ENCODE measurements at places on chromosomes 12 and 14.

DNA sequence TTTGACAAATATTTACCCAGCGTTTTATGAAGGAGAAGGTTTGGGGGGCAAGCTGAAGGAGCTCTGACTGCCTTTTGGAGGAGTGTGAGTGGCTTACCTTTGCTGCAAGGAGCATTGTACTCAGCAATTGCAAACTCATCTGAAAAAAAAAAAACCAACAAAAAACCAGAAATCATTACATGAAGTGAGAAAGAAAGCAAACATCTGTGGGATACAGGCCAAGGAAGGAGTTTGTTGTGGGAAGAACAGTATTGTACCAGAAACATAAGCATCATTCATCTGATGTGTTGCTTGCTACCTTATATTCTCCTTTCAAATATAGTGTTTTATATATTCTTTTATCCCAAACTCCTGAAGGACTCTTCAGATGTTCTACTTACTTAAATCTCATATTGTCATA lies 47.6 kb downstream of the A2M start:
- DNase-seq, result no peak

- DNase-seq, result no peak
Observed at GRCh38 chr14:99194136-99194535, 77.9 kb downstream of the BCL11B start.

DNA sequence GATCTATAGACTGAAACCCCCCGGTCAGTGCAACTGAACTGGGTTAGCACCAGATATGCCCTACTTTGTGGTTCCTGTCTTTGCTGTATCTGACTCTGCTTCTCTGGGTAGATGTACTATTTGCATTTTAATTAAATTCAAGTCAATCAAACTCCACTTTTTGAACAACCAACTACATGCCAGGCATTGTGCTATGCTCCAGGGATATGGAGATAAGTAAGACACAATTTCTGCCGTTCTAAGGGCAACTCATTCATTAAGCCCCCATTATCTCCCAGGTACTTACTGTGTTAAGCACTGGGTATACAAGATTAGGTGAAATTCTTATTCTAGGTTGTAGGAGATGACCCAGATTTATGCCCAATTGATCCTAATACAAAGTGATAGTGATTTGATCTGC lies 62.7 kb upstream of the JDP2 start:
- no peak for DNase-seq

- peak; percentile 19 for DNase-seq
Observed at GRCh38 chr14:38070061-38070588, 137.6 kb upstream of the SSTR1 start.

DNA sequence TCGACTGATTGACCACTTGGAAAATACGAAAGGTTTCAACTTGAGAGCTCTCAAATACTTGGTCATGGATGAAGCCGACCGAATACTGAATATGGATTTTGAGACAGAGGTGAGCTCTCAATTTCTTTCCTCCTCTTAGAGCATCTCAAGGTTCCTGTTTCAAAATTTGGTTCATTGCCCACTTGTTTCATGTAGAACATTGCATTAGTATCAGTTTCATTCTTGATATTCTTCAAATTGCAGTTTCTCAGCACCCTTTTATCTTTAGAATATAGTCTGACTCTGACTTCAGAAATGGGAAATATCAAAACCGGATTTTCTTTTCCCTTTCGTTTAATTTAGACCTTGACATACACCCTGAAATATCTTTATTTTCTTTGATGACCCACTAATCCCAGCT lies 8.8 kb downstream of the DDX47 start:
- DNase-seq, result no peak

GRCh38 chr14:90421001-90421631 lies 24.3 kb downstream of the CALM1 start:
- DNase-seq, result no peak
